ENCODE measurements at places on chromosomes 2 and 18. TPM values are rescaled to one million over a fixed set of nuclear protein-coding genes. Genes with fewer than 3 reads are reported as not detected.

VAMP8 gene
- 52.6 TPM for total RNA-seq

SPHKAP gene
- total RNA-seq, result not detected

RAB17 gene
- 41.8 TPM for total RNA-seq

OTX1 gene
- total RNA-seq, result 13.1 TPM

DCDC2C gene
- not detected for total RNA-seq

NEU4 gene
- 0.34 TPM for total RNA-seq

FSHR gene
- total RNA-seq, result not detected

CRYBA2 gene
- total RNA-seq, result not detected

EPB41L3 gene
- 0.34 TPM for total RNA-seq

MYO7B gene
- 0.07 TPM for total RNA-seq

DSG1 gene
- not detected for total RNA-seq

OBSL1 gene
- total RNA-seq, result 45.2 TPM

- DNase-seq, result peak; percentile 70
- H3K36me3 ChIP-seq, result no peaks in the 10 kb centered on the region
- H3K4me1 ChIP-seq, result peaks cover 7% of the 10 kb centered on the region
These were observed 17.6 kb upstream of the BOK start for GRCh38 chr2:241540771-241541561.

- H3K36me3 ChIP-seq, result no peaks in the 10 kb centered on the region
- no peak overlapping the region for H3K4me3 ChIP-seq
- no peak overlapping the region for H3K27ac ChIP-seq
- H3K4me1 ChIP-seq, result no peaks in the 10 kb centered on the region
These were observed 221.3 kb downstream of the FHOD3 start for GRCh38 chr18:36518839-36519238.

GRCh38 chr2:194610297-194610696 lies 1046.7 kb upstream of the SLC39A10 start:
- DNase-seq, result no peak
- H3K4me3 ChIP-seq, result no peak overlapping the region
- H3K27me3 ChIP-seq, result no peaks in the 10 kb centered on the region
- no peaks in the 10 kb centered on the region for H3K36me3 ChIP-seq
- no peaks in the 10 kb centered on the region for H3K4me1 ChIP-seq

DNA sequence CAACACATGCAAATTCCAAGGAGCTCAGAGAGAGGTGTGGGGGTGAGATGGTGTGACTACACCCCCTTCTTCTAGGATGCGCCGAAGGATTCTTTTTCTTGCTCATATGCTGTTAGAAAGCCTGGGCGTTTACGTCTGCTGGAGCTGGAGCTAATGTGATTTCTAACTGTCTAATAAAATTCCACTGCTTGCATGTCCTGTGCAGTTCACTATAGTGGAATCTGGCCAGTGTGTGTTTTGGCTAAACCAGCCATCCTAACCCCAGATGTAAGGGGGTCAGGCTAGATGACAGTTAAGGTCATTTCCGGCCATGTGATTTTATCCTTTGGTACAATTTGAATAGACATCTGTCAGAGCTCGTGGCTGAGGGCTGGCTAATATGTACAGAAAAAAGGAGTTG lies 194.1 kb downstream of the PRKCE start:
- H3K4me3 ChIP-seq, result no peak overlapping the region
- no peak overlapping the region for H3K27ac ChIP-seq
- DNase-seq, result no peak
- no peaks in the 10 kb centered on the region for H3K27me3 ChIP-seq

DNA sequence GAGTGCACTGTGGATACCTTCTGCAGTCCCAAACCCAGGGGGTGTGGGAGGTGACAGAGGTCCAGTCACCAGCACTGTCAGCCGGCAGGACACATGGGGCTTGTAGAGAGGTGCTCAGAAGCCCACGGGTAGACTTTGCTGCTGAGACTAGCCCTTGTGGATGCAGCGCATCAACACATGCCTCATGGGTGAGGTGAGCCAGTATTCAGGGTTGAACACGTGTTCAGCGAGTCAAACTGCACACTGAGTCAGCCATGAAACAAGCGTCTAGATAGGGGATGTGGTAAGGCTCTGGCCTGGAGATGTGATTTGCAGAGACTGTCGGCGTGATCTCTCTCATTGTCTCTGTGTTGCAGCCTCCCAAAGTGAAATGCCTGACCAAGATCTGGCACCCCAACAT lies 35.8 kb upstream of the SCLY start:
- no peaks in the 10 kb centered on the region for H3K4me1 ChIP-seq
- no peak overlapping the region for H3K27ac ChIP-seq
- no peaks in the 10 kb centered on the region for H3K27me3 ChIP-seq
- no peak overlapping the region for H3K4me3 ChIP-seq

- H3K27me3 ChIP-seq, result no peaks in the 10 kb centered on the region
- no peak overlapping the region for H3K4me3 ChIP-seq
- no peaks in the 10 kb centered on the region for H3K4me1 ChIP-seq
- H3K36me3 ChIP-seq, result no peaks in the 10 kb centered on the region
- no peak overlapping the region for H3K27ac ChIP-seq
These were observed 434.2 kb downstream of the MEIS1 start for GRCh38 chr2:66869076-66869475.

- H3K4me1 ChIP-seq, result no peaks in the 10 kb centered on the region
- no peaks in the 10 kb centered on the region for H3K27me3 ChIP-seq
- no peaks in the 10 kb centered on the region for H3K36me3 ChIP-seq
- no peak overlapping the region for H3K27ac ChIP-seq
- no peak overlapping the region for H3K4me3 ChIP-seq
These were observed 24.3 kb upstream of the UBE2F start for GRCh38 chr2:237942513-237942899.

- H3K27me3 ChIP-seq, result no peaks in the 10 kb centered on the region
- DNase-seq, result peak; percentile 29
- no peaks in the 10 kb centered on the region for H3K36me3 ChIP-seq
These were observed 222.9 kb downstream of the PTPRM start for GRCh38 chr18:7789856-7790552.

GRCh38 chr2:216915557-216916150 lies 55.8 kb upstream of the TNP1 start:
- no peak overlapping the region for H3K27ac ChIP-seq
- H3K4me3 ChIP-seq, result no peak overlapping the region
- peaks cover 7% of the 10 kb centered on the region for H3K27me3 ChIP-seq
- no peak for DNase-seq
- peaks cover 12% of the 10 kb centered on the region for H3K4me1 ChIP-seq
- no peaks in the 10 kb centered on the region for H3K36me3 ChIP-seq

- H3K36me3 ChIP-seq, result no peaks in the 10 kb centered on the region
- no peak within 1 kb of the TSS for H3K4me3 ChIP-seq
- peak; percentile 48 for DNase-seq
- no peak within 1 kb of the TSS for H3K27ac ChIP-seq
- no peaks in the 10 kb centered on the region for H3K4me1 ChIP-seq
These were observed at the start of gene SLC9A4 for GRCh38 chr2:102473020-102473419. TSS of gene SLC9A4 (plus strand) at chr2:102473226. CDS start at chr2:102473760, 534 bp downstream.

GRCh38 chr2:141598982-141599381 lies 531.8 kb downstream of the LRP1B start:
- no peaks in the 10 kb centered on the region for H3K4me1 ChIP-seq
- no peak overlapping the region for H3K4me3 ChIP-seq
- no peak for DNase-seq

- H3K27me3 ChIP-seq, result 0 out of 2 replicates have a peak, but pooled peaks cover 7% of the 10 kb centered on the region
- DNase-seq, result no peak
- H3K27ac ChIP-seq, result no peak overlapping the region
- H3K36me3 ChIP-seq, result no peaks in the 10 kb centered on the region
These were observed 686.3 kb upstream of the HS6ST1 start for GRCh38 chr2:129004940-129005490.

DNA sequence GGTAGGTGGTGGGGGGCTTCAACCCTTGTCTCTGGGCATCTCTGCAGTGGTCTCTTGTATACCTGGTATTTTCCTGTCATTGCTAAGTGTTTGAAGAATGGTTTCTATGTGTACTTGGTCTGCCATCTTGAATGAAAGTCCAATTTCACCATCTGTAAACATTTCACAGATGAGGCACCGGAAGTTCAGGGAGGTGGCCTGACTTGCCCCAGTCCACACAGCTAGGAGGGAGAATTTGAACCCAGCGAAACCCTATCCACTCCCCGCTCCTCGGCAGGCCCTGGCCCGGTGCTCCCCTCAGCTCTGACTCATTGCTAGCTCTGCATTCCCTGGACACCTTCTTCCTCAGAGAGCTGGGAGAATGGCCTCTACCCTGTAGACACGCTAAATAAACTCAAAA lies 30.5 kb downstream of the ZAP70 start:
- DNase-seq, result no peak
- no peak overlapping the region for H3K4me3 ChIP-seq
- no peaks in the 10 kb centered on the region for H3K36me3 ChIP-seq
- H3K4me1 ChIP-seq, result no peaks in the 10 kb centered on the region

DNA sequence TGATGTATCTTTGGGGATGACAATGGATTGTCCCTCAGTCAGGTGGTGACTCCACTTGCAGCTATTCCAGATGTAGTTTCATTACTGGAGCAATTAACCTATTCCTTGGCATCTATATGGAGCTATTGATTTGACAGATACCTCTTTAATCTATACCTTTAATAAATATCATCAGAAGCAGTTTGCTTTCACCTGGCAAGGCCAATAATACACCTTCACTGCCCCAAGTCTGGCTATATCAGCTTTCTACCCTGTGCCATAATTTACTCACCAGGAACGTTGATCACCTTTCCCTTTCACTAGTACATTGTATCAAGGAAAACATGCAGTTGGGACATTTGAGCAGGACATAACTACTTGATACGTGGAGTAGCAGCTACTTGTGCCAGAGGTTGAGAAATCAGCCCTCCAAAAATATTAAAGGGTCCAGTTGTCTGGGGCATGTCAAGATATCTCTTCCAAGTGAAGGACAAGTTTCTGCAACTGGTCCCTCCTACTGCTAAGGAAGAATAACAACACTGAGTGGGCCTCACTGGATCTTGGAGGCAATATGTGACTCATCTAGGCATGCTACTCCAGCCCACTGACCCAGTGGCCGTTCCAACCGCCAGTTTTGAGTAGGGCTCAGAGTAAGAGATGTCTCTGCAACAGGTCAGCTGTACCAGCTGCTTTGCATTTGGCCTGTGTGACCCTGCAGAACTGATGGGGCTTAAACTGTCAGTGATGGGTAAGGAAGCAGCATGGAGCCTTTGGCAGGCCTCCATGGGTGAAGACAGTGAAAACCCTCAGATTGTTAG lies 67.0 kb downstream of the PSMG2 start:
- H3K4me3 ChIP-seq, result no peak overlapping the region
- H3K27me3 ChIP-seq, result no peaks in the 10 kb centered on the region
- peaks cover 2% of the 10 kb centered on the region for H3K4me1 ChIP-seq
- DNase-seq, result no peak
- no peaks in the 10 kb centered on the region for H3K36me3 ChIP-seq

- H3K4me1 ChIP-seq, result peaks cover 17% of the 10 kb centered on the region
- H3K27me3 ChIP-seq, result no peaks in the 10 kb centered on the region
- H3K27ac ChIP-seq, result no peak overlapping the region
These were observed 37.5 kb upstream of the NPAS2 start for GRCh38 chr2:100782380-100782878.

GRCh38 chr2:227696990-227697679 lies 20.7 kb downstream of the SLC19A3 start:
- H3K36me3 ChIP-seq, result no peaks in the 10 kb centered on the region
- H3K27ac ChIP-seq, result no peak overlapping the region
- H3K4me1 ChIP-seq, result no peaks in the 10 kb centered on the region

DNA sequence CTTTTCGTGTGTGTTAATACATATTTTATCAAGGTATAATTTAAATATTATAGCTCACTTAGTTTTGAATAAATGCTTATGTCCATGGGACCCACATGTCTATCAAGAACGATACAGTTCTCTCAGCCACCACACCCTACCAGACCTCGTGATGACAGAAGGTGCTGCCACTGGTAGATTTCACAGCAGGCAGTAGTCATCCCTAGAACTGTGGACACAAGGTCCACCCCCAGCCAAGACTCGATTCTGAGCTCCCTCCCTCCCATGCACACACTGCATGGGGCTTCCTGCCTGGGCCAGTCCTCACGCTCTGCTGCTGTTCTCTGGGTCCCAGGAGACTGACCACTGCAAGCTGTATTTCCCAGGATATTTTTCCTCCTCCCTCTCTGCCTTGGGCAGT lies 26.5 kb upstream of the CREB1 start:
- no peaks in the 10 kb centered on the region for H3K36me3 ChIP-seq
- DNase-seq, result no peak
- H3K27ac ChIP-seq, result no peak overlapping the region
- H3K4me1 ChIP-seq, result no peaks in the 10 kb centered on the region

DNA sequence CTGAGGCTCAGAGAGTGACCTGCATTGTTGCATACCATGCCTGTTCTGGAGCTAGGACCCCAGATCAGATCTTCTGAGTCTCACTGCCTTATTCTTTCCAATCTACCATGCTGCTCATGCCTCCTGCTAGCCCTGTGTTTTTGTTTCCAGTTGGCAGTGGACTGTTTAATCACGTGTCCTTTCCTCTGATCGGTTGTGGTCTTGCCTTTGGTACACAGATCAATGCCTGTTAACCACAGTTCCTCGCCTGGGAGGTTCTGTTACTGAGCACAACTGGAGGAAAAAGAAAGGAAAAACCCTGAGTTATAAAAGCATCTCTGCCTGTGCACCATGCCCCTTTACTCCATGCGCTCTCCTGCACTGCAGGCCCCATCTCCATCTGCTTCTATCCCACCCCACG lies 329.1 kb downstream of the SETBP1 start:
- H3K4me1 ChIP-seq, result no peaks in the 10 kb centered on the region
- H3K36me3 ChIP-seq, result no peaks in the 10 kb centered on the region
- DNase-seq, result no peak
- no peak overlapping the region for H3K4me3 ChIP-seq
- no peak overlapping the region for H3K27ac ChIP-seq

GRCh38 chr2:207504513-207505170 lies 25.1 kb upstream of the CREB1 start:
- no peak overlapping the region for H3K27ac ChIP-seq
- DNase-seq, result no peak
- no peaks in the 10 kb centered on the region for H3K4me1 ChIP-seq
- H3K27me3 ChIP-seq, result no peaks in the 10 kb centered on the region
- no peak overlapping the region for H3K4me3 ChIP-seq

- peaks cover 13% of the 10 kb centered on the region for H3K27me3 ChIP-seq
- no peak overlapping the region for H3K27ac ChIP-seq
- H3K4me1 ChIP-seq, result no peaks in the 10 kb centered on the region
- DNase-seq, result no peak
- no peaks in the 10 kb centered on the region for H3K36me3 ChIP-seq
These were observed 13.5 kb upstream of the SIX3 start for GRCh38 chr2:44927985-44928482.

DNA sequence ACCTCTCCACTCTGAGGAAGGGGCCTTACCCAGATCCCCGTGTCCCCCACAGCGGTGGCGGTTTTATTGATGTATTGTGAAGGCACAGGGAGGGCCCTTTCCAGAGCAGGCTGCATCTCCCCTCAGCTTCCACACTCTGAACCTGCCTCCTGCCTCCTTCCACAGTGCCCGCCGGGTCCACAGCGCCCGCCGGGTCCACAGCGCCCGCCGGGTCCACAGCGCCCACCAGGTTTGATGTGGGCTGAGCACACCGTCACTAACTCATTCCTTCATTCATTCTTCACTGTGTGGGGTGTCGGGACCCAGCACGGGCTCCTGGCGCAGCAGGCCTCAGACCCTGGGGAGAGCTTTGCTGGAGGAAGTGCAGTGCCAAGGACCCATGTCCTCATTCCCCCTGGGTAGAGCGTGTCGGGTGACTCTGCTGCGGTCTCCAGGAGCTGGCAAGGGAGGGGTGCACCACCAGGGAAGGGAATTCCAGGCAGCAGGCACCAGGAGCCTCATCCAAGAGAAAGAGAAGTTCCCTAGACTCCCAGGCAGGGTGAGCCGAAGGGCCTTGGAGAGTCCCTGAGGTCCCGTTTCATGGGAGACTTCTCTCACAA lies 57.1 kb downstream of the HPCAL1 start:
- H3K4me3 ChIP-seq, result no peak overlapping the region
- no peak overlapping the region for H3K27ac ChIP-seq
- no peak for DNase-seq

Data from HCT116 (cell line).